Renal cortical epithelial cell (primary cell): ENCODE measurements at places on chromosomes 2 and 18. TPM values are rescaled to one million over a fixed set of nuclear protein-coding genes. Genes with fewer than 3 reads are reported as not detected.
A peak's percentile ranks its signal among the peaks of the same experiment; 100 is the strongest.

Gene LAMA1
- 2.3 and 4.3 TPM in 2 replicates for total RNA-seq

Gene OR6B2
- total RNA-seq = not detected in 2 replicates

Gene COLEC12
- total RNA-seq = 0.52 and 34.7 TPM in 2 replicates

Gene ZBTB7C
- total RNA-seq = 0.17 and 0.99 TPM in 2 replicates

Gene VAMP5
- 1.6 and 5.6 TPM in 2 replicates for total RNA-seq

Gene SCN9A
- total RNA-seq = 1.0 and 2.8 TPM in 2 replicates

Gene ACKR3
- total RNA-seq = 0.05 and 0.35 TPM in 2 replicates

Gene CROCC2
- total RNA-seq = under 0.01 TPM in 1 of 2 replicates, not detected in the other

Gene DGKD
- total RNA-seq = 8.0 and 20.7 TPM in 2 replicates

GRCh38 chr2:51633073-51633472, 601.1 kb upstream of the NRXN1 start:
- no peak for DNase-seq

DNA sequence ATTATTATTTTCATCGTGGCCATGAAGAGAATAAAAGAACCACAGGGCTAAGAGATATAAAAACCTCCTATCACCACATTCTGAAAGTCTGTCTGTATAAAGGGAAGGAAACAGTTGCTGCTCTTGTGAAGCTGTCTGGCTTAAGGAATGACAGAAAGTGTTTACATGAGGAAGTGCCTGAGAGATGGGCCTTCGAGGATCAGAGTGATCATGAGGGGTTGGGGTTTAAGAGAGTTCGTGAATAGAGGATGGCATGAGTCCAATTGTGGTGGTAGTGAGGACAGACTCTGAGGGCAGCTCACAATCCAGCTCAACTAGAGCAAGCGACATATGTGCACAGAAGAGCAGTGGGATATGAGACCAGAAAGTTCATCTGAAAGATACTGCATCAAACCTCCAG, 65.8 kb upstream of the PIEZO2 start:
- no peak for DNase-seq

- DNase-seq = peak; percentile 36
These were observed 85.6 kb downstream of the DOCK10 start for GRCh38 chr2:224956706-224957105.

- no peak for DNase-seq
These were observed 63.0 kb downstream of the WDR75 start for GRCh38 chr2:189504238-189504637.

- peak; percentile 77 for DNase-seq
These were observed 45.3 kb upstream of the TANC1 start for GRCh38 chr2:158923180-158923594.

GRCh38 chr2:240573071-240573515, 4.8 kb downstream of the RNPEPL1 start:
- DNase-seq = no peak

GRCh38 chr2:234476766-234477165, 20.1 kb downstream of the ARL4C start:
- no peak for DNase-seq

DNA sequence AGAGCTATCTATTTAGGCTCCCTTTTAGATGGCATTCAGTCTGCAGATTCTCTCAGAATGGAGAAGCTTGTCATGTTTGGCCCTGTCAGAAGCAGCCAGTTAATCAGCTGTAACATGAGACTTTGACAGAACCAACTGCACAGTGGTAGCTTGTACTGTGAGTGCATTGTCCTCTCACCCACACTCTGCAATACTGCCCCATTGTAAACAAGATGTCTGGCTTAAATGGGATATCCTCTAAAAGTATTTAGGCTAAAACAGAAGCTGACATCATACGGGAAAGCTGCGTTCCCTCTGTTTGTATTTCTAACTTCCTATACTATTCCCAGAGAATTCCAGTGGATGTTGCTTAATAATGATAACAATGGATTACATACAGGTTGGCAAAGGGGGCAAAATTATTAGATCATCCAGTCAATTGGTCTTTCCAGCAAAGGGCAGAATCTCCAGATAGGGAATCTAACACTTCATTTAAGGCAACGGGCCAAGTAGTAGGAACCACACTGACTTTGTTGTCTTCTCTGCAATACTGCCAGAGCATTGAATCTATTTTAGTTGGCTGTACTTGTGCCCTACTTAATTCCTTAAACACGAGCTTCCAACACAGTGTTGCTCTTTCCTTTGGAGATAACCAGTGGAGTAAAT, 15.4 kb upstream of the STAT4 start:
- peak; percentile 72 for DNase-seq

DNA sequence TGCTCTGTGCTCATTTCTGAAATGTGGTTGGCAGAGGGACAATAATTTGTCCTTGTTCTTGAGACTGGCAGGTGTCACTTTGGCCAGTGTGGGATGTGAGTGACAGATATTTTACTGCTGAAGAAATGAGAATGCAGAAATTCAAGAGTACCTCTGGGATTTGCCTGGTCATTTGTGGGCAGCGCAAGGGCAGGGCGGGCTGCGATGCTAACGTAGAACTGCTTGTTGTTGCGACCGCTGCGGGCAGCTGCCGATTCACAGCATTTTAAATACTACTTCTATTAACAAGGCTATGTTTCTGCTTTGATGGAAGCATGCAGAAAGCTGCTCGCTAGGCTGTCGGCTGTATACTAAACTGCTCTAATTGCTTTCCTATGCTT, 268.6 kb downstream of the FIGN start:
- DNase-seq = no peak

DNA sequence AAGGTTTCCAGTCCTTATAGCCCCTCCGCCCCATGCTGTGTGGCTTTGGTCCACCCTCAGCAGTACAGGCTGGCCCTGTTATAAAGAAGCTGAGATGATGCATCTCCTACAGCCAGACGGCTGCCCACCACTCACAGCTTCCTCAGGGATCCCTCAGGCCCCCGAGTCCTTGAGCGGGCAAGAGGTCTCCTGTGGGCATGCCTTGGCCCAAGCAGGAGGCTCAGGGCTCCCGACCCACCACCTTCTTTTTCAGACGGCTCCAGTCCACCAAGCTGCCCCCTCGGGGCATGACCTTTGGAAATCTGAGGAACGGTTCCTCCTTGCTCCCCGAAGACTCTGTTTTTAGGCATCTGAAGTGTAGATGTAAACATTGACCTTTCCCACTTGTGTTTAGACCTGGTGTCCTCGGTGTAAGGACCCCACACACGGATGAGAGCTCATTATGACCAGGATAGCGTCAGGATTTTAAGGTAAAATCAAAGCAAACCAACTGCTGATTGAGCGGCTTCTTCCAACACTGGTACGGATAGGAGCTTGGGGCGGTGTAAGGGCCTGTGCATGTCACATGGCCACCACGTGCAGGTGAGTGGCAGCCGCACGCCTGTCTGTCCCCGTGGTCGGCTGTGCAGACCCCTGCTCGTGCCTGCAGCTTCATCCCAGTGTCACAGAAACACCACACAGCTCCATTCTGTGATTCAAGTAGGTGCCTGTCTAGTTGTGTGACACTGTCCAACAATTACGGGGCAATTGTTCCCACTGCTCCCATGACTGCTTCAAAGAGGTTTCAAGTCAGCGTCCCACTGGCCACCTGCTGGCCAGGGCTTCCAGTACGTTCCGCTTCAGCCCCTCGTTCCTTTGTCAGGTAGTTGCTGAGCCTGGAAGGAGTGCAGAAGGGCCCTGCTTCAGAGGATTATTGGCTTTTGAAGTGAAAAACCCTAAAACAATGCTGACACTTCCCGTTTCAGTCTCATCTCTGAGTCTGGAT, 74.7 kb downstream of the NDUFA10 start:
- DNase-seq = no peak

DNA sequence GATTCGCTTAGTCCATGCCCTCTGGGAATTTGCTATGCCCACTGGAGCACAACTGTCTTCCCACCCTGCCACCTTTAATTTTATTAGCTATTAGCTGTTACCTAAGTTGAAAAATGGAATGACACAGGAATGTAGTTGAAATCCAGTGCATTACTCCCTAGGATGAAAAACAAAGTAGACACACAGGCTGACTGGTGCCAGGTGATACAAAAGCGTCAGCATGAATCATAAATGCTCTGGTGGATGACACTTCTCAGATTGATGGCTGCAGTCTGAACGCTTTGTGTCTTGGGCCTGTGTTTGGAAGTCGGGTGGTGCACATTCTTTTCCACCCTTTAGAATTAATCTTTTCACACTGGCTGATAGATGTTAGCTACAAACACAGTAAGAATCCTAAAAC, 802.0 kb downstream of the DCC start:
- peak; percentile 11 for DNase-seq

- DNase-seq = no peak
These were observed 167.6 kb downstream of the INSIG2 start for GRCh38 chr2:118255771-118256372.

DNA sequence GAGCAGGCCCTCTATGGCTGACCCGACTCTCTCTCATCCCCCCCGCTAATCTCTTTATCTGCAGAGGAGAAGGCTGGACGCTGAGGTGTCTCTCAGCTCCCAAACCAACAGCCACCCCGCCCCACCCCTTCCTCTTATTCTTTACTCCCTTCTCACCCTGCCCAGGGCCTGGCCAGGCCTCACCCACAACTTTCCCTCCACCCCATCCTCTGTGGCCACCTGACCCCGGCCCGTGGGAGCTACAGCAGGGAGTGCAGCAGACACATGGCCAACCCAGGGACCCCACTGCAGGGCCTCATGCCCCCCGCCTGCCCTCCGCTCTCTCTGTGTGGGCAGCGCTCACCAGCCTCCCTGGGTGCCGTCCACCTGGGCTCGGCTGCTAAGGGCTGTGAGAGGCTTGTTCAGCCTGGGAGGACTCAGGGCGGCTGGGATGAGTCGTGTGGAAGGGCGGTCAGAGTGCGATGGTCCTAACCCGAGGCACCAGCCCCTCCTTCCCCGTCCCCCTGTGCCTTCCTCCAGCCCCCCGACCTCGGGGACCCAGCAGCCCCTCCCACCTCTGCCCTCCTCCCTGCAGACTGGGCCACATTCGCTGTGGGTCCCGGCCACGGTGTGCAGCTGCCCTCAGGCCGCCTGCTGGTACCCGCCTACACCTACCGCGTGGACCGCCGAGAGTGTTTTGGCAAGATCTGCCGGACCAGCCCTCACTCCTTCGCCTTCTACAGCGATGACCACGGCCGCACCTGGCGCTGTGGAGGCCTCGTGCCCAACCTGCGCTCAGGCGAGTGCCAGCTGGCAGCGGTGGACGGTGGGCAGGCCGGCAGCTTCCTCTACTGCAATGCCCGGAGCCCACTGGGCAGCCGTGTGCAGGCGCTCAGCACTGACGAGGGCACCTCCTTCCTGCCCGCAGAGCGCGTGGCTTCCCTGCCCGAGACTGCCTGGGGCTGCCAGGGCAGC, 6.8 kb downstream of the NEU4 start:
- no peak for DNase-seq

DNA sequence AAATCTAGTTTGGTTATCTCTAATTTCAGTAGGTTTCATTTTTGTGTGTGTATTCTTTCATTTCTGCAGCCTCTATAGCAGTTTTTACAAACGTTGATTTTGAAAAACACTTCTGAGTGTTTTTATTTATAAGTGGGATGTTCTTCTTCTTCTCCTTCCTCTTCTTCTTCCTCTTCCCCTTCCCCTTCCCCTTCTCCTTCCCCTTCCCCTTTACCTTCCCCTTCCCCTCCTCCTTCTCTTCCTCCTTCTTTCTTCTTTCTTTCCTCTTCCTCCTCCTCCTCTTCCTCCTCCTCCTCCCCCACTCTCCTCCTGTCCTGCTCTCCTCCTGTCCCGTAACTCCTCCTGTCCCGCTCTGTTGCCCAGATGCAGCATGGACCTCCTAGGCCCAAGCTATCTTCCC, 4.2 kb downstream of the UGGT1 start:
- DNase-seq = no peak
